ENCODE measurements at places on chromosomes 12 and 14. TPM values are rescaled to one million over a fixed set of nuclear protein-coding genes. Genes with fewer than 3 reads are reported as not detected.

GRCh38 chr12:76820888-76821482 lies 57.1 kb downstream of the ZDHHC17 start:
- H3K4me3 ChIP-seq = no peak overlapping the region
- no peak overlapping the region for H3K27ac ChIP-seq
- DNase-seq = no peak

Gene MEG3
- not detected for total RNA-seq

Gene SERPINA3
- 1.2 TPM for total RNA-seq

Gene IQSEC3
- total RNA-seq = 0.37 TPM

Gene CD69
- total RNA-seq = not detected

GRCh38 chr14:81401420-81402122 lies 1.4 kb upstream of the STON2 start:
- no peak for DNase-seq
- no peak overlapping the region for H3K27ac ChIP-seq
- no peak overlapping the region for H3K4me3 ChIP-seq
- H3K36me3 ChIP-seq = no peaks in the 10 kb centered on the region
- no peaks in the 10 kb centered on the region for H3K4me1 ChIP-seq

DNA sequence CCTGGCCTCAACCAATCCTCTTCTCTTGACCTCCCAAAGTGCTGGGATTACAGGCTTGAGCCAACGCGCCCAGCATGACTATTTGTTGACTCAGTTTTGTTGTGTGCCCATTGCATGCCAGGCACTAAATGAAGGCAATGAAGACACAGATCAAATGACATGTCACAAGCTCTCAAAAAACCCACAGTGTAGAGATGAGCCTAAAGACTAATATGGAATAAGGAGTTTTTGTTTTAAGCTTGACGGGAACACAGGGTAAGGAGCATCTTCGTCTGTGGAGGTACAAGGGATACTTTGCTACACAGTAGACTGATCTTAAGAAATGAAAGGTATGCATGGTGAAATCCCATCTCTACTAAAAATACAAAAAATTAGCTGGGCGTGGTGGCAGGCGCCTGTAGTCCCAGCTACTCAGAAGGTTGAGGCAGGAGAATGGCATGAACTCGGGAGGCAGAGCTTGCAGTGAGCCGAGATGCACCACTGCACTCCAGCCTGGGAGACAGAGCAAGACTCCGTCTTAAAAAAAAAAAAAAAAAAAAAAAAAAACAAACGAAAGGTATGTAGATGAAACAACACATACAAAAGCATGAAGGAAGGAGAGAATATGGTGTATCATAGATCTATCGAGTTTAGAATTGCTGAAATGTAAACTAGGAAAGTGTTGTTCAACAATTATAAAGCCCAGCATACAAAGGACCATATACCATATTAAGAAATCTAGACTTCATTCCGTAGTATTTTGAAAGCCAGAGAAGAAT lies 122.1 kb upstream of the PTPRB start:
- no peaks in the 10 kb centered on the region for H3K4me1 ChIP-seq
- no peak for DNase-seq
- no peak overlapping the region for H3K4me3 ChIP-seq
- H3K27ac ChIP-seq = no peak overlapping the region

- peaks cover 13% of the 10 kb centered on the region for H3K36me3 ChIP-seq
- H3K4me1 ChIP-seq = peaks cover 4% of the 10 kb centered on the region
- no peak overlapping the region for H3K4me3 ChIP-seq
- no peaks in the 10 kb centered on the region for H3K27me3 ChIP-seq
- no peak for DNase-seq
These were observed 13.0 kb upstream of the CDK2AP1 start for GRCh38 chr12:123284669-123285068.

DNA sequence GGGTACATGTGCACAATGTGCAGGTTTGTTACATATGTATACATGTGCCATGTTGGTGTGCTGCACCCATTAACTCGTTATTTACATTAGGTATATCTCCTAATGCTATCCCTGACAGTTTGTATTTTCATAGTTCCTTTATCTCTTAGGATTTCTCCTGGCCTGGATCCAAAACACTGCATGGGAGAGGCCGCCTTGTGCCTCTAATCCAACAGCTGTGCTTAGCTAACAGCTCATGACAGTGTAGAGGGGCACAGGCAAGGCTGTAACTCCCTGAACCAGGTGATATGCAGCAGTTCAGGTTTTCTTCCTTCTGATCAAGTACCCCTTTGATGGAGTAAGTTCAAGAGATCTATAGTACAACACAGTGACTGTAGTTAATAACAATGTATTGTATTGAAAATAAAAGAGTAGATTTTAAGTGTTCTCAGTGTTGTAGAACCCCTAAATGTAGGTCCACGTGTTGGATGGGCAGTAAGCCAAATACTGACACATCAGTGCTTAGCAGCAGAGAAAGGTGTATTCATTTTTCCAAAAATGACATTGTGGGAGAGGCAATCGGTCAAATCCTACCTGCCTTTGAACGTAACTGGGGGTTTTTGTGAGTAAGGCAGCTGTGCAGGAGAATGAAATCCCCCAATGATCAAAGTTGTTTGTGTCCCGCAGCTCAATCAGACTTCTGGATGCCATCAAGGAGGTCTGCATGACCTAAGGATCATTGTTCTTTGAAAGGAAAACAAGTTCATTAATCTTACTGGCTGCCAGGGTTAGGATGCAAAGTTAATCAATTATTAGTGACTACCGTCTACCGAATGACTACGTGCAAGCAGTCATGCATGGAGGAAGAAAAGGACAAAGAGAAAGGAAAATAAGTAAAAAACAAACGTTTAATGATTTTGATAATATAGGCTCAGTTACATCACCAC lies 89.3 kb upstream of the FGD4 start:
- no peaks in the 10 kb centered on the region for H3K27me3 ChIP-seq
- H3K4me3 ChIP-seq = no peak overlapping the region
- no peak overlapping the region for H3K27ac ChIP-seq
- H3K4me1 ChIP-seq = peaks cover 7% of the 10 kb centered on the region
- H3K36me3 ChIP-seq = peaks cover 10% of the 10 kb centered on the region

DNA sequence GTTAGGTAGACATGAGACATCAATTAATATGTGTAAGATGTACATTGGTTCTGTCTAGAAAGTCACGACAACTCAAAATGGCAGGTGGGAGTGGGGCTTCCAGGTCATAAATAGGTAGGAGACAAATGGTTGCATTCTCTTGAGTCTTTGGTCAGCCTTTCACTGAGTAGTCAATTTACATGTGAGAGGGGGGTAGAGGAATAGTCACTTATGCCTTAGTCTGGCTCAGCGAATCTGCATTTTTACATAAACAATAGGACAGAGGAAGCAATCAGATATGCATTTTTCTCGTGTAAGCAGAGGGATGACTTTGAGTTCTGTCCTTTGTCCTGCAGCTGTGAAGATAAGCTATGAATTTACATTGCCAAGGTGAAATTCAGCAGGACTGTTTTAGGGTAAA lies 27.8 kb upstream of the UNC79 start:
- no peak overlapping the region for H3K27ac ChIP-seq
- no peaks in the 10 kb centered on the region for H3K36me3 ChIP-seq
- no peak for DNase-seq
- no peaks in the 10 kb centered on the region for H3K4me1 ChIP-seq
- H3K4me3 ChIP-seq = no peak overlapping the region
- no peaks in the 10 kb centered on the region for H3K27me3 ChIP-seq

- H3K27ac ChIP-seq = peak overlapping the region; percentile 82
- no peak overlapping the region for H3K4me3 ChIP-seq
- no peaks in the 10 kb centered on the region for H3K27me3 ChIP-seq
- H3K4me1 ChIP-seq = peaks cover 7% of the 10 kb centered on the region
- peaks cover 19% of the 10 kb centered on the region for H3K36me3 ChIP-seq
- DNase-seq = no peak
These were observed 102.8 kb downstream of the RPAP3 start for GRCh38 chr12:47602949-47603558.

Gene CIPC
- total RNA-seq = 12.4 TPM

- H3K4me3 ChIP-seq = peak overlapping the region; percentile 33
- peaks cover 57% of the 10 kb centered on the region for H3K4me1 ChIP-seq
- DNase-seq = peak; percentile 89
- H3K27me3 ChIP-seq = no peaks in the 10 kb centered on the region
- H3K36me3 ChIP-seq = no peaks in the 10 kb centered on the region
- peak overlapping the region; percentile 96 for H3K27ac ChIP-seq
These were observed 32.1 kb upstream of the GSG1 start for GRCh38 chr12:13135371-13136178.

DNA sequence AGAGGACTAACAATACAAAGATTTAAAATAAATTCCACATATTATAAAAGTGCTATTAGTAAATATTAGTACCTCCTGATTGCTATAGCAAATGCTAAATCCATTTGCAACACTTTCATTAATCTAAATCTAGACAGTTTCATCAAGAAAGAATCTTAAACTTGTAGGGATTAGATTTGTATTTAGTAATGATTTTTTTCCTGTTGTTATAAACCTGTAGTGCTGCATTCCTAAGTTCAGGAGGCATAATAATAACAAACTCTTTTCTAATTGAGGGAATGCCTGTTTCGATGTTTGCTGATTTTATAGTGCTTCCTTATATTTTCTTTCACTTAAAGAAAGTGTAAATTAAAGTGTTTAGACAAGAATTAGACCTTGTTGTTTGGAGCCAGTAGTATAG lies 166.1 kb downstream of the FOXA1 start:
- H3K27me3 ChIP-seq = no peaks in the 10 kb centered on the region
- no peak overlapping the region for H3K27ac ChIP-seq
- H3K4me1 ChIP-seq = peaks cover 6% of the 10 kb centered on the region
- no peak overlapping the region for H3K4me3 ChIP-seq

DNA sequence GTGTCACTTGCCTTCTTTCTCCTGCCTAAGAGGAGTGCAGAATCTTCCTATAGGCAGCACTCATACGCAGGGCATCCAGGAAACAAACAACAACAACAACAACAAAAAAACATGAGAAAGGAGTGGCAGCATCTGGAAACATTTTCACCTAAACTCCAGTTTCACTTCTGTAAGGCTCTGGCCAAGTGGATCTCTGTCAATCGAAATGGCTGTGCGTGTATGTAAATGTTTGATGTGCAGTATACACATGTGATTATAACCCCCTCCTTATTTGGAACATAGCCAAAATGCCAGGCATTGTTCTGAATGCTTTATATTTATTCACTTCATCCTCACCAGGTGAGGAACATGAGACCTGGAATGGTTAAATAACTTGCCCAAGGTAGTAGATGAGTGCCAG lies 76.8 kb downstream of the COX16 start:
- H3K36me3 ChIP-seq = no peaks in the 10 kb centered on the region
- peaks cover 2% of the 10 kb centered on the region for H3K27me3 ChIP-seq
- H3K27ac ChIP-seq = no peak overlapping the region
- no peak overlapping the region for H3K4me3 ChIP-seq

DNA sequence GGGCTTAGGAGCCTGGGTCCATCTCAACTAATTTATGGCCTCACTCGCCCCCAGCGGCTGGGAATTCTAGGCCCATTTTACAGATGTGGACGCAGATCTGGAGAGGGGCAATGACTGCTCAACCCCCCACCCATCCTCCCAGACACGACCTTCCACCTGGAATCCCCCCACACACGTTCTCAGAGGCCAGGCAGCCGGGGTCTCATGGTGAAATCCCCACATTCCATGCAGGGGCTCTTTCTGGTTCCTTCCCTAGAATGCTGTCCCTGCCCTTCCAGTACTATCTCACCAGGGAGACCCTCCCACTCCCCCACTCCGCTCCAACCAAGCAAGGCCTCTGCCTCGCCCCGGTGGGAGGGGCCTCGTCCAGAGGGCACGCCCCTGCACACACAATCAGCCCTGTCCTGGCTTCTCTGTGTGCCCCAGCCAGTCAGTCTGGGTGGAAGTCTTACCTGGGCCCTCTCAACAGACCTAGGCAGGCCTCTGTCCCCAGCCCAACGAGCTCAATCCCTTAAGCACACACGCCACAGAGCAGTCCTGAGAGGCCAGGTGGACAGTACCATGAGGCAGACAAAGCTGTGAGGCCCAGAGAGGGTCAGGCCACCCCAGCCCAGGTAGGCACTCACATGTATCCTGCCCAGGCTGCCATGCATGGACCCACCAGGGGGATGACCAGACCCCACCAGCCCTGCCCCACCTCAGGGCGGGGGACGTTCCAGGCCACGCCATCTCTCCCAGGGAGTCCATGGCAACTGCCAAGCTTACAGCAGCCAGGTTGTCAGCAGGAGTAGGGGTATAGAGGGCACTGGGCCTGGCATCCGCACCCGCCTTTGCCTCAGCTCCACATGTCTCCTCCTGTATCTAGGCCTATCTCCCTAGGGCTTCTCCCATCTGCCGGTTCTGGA lies 1.3 kb upstream of the ANKRD9 start:
- peak overlapping the region; percentile 73 for H3K4me3 ChIP-seq
- H3K27me3 ChIP-seq = no peaks in the 10 kb centered on the region
- no peak for DNase-seq
- no peak overlapping the region for H3K27ac ChIP-seq

DNA sequence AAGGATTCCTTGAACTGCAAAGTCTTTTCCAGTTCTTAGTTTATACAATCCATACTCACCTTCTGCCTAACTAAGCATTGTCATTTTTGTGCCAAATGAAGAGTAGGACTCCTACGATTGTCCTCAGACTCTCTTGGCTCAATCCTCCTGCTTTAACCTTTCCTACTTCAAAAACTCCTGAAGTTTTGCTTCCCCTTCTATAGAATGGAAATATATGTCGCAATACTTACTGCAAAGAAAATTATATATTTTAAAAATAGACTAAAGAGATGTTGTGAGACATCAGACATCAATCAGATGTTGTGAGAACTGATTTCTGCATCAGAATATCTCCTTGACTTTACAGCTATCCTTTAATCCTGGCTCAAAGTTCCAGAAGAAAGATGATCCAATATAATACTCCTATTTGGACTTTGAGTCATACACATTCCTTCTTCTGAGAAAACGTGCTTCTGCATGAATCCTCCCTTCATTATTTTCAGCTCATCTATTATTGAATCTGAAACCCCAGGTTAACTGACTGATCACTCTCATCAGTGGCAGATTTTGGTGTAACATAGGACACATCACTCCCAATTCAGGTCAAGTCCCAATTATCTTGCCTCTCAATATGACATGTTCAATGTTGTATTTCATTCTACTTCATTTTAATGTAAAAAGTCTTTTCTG lies 48.8 kb downstream of the A2M start:
- no peak overlapping the region for H3K27ac ChIP-seq
- no peaks in the 10 kb centered on the region for H3K36me3 ChIP-seq
- no peak overlapping the region for H3K4me3 ChIP-seq
- no peaks in the 10 kb centered on the region for H3K27me3 ChIP-seq
- peaks cover 13% of the 10 kb centered on the region for H3K4me1 ChIP-seq

DNA sequence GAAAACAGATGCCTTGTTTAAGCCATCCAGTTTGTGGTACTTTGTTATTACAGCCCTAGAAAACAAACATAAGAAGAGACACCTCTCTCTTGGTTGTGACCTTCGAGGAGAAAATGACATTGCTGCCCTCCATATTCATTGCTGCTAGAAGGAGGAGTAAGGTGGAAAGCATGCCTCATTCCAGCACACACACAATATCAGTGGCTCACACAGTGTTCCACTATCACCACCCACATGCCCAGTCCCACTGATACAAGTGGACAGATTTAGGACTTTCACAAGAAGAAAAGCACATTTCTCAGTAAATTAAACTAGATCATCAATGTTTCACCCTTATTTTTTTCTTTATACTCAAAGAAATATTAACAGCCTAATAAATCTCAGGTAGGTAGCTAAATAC lies 143.6 kb downstream of the PHLDA1 start:
- no peak overlapping the region for H3K27ac ChIP-seq
- H3K36me3 ChIP-seq = no peaks in the 10 kb centered on the region
- H3K4me1 ChIP-seq = peaks cover 37% of the 10 kb centered on the region
- peaks cover 11% of the 10 kb centered on the region for H3K27me3 ChIP-seq
- no peak overlapping the region for H3K4me3 ChIP-seq

Gene DTX1
- total RNA-seq = not detected

Measured in osteocyte (in vitro differentiated cells).